Activated CD4-positive, alpha-beta memory T cell treated with anti-CD3 and anti-CD28 coated beads for 36 hours (primary cell): ENCODE measurements at places on chromosomes 16 and 17. TPM values are rescaled to one million over a fixed set of nuclear protein-coding genes. Genes with fewer than 3 reads are reported as not detected.

The SLC6A2 gene
- not detected for total RNA-seq

DNA sequence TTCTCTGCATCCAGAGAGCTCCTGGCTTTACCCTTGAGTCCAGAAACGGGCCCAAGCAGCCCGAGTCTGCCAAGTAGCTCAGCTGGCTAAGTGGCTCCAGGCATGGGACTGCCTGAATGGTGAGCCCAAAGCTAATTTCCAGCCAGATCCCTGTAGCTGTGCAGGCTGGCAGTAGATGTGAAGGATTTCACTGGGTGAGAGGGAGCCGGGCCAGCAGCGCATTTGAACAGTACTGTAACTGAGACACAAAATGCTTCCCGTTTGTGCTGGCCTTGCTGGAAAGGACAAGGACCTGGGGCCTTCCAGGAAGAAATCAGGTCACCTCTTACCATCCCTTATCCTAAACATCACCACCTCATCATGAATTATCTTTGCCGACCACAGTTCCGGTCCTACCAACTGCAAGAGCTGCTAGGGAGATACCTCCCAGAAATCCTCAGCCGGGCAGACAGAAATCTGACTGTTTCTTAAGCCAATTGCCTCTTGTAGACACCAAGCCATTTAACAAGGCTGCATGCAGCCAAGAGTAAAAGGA is 3.7 kb downstream of the TIMP2 start:
- DNase-seq = no peak

DNA sequence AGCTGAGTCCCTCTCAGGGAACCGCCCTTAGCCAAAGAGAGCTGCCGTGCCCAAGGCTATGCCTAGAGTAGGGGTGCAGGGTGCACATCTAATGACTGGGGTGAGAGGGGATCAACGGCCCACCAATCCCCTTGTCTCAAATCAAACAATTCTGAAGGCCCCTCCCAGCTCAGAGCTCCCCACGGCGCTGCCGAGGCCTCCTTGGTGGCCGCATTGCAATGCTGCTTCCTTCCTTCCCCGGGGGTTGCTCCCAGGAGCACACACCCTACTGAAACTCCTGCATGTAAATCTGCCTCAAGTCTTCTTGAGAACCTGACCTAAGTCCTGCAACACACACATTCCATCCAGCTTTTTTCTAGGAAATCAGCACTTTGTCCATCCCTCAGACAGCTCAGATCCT is 80.6 kb upstream of the RCVRN start:
- no peak for DNase-seq

- DNase-seq = no peak
Observed at GRCh38 chr16:86665929-86666328, 87.6 kb downstream of the FOXL1 start.
